Effector CD8-positive, alpha-beta T cell (primary cell): ENCODE measurements at places on chromosomes 2 and 18.

- no peak for DNase-seq
Measured at GRCh38 chr2:17972991-17973390, 94.5 kb downstream of the KCNS3 start.

DNA sequence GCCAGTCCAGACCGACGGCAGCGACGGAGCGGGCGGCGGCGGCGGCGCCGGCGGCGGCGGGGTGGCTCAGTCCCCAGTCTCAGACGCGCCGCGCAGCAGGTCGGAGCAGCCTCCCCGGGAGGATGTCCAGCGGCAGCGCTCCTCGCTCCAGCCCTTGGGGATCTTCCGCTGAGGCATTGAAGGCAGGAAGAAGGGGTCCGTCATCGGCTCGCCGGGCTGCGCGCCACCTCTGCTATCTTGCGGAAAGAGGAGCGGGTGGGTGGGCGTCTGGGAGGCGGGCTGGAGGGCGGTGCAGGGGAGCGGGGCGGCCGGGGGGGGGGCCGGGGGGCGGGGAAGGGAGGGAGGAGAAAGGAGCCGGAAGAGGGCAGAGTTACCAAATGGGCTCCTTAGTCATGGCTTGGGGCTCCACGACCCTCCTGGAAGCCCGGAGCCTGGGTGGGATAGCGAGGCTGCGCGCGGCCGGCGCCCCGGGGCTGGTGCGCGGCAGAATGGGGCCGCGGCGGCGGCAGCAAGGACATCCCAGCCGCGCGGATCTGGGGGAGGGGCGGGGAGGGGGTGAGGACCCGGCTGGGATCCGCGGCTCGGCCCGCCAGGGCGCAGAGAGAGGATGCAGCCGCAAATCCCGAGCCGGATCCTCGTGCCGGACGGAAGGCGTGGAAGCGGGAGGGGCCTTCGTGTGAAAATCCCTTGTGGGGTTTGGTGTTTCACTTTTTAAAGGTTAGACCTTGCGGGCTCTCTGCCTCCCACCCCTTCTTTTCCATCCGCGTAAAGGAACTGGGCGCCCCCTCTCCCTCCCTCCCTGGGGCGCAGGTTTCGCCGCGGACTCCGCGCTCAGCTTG, at the start of gene NETO1:
NETO1 (minus strand) TSS at position 242 of the 839 bp plus-strand sequence. CDS start 696 bp downstream, outside the sequence.
- DNase-seq: no peak

GRCh38 chr2:123502931-123503330, 522.2 kb upstream of the CNTNAP5 start:
- DNase-seq: no peak

- DNase-seq: no peak
Measured at GRCh38 chr18:22348521-22349316, 69.0 kb downstream of the CTAGE1 start.

DNA sequence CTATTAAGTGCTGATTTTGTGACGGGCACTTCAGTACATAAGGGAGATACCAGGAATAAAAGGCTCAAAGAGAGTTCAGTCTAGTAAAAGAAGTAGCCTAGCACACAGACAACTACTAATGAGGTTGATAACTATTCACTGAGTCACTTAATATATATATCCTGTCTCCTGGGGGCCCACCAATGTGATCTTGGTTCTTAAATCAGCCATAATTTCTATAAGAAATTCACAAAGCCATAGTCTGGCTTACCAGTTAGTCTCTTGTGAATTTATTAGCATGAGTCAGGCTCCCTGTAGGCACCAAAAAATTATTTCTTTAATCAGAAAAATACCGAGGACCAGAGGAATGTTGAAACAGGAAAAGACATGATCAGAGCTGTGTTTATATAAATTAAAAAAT, 10.4 kb downstream of the KCNE4 start:
- DNase-seq: no peak

DNA sequence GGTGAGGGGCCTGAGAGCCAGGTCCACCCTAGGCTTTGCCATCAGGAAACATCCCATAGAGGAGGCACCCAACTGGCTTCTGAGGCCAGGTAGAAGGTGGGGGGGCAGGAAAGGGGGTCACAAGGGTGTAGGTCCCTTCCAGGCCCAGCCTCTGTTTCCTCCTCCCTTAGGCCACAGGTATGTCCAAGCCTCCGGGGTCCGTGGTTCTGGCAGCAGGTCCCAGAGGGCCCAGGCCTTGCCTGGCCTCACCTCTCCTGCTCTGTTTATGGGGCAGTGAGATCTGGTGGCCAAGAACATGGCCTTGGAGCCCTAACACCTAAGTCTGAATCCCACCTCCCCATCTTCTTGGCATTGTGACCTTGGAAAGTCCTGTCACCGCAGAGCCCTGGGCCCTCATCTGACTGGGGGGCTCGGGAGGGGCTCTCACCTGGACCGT, 21.6 kb upstream of the GPR17 start:
- no peak for DNase-seq

DNA sequence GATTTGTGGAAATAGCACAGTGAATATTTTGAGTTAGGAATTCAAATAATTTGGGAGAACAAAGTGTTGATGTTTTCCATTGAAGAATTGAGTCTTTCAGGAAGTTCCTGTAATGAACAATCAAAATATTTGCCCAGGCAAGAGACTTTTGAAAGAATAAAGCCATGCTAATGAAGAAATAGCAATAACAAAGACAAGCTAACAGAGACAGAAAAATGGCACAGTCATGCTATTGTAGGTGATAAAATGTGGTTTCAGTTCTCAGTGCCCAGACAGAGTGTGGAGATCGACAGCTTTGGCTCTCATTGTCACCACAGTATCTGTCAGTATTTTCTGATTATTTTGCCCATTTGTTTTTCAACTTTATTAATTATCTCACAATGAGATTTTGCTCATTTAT, 490.8 kb upstream of the PIK3C3 start:
- no peak for DNase-seq

GRCh38 chr2:47039913-47040562, 115.1 kb downstream of the STPG4 start:
- DNase-seq: no peak

GRCh38 chr2:219124381-219125110, 36.1 kb downstream of the NHEJ1 start:
- no peak for DNase-seq

GRCh38 chr2:223725986-223726970, 111.1 kb downstream of the AP1S3 start:
- no peak for DNase-seq

- DNase-seq: no peak
Measured at GRCh38 chr2:232584238-232584637, 33.7 kb downstream of the EIF4E2 start.

DNA sequence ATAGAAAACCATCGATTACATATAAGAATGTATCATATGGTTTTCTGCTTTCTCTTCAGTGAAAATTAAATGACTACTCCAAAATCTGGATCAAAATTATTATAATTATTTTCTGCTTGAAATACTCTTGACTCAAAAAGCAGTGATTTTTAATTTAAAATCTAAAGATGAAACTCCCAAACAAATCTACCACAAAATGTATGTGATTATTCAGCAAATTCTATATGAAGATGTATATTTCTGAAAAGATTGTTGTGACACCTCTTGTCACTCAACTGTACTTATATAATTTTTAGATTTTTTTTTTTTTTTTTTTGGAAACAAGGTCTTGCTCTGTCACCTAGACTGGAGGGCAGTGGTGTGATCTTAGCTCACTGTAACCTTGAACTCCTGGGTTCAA, 98.6 kb downstream of the MTCL1 start:
- no peak for DNase-seq

DNA sequence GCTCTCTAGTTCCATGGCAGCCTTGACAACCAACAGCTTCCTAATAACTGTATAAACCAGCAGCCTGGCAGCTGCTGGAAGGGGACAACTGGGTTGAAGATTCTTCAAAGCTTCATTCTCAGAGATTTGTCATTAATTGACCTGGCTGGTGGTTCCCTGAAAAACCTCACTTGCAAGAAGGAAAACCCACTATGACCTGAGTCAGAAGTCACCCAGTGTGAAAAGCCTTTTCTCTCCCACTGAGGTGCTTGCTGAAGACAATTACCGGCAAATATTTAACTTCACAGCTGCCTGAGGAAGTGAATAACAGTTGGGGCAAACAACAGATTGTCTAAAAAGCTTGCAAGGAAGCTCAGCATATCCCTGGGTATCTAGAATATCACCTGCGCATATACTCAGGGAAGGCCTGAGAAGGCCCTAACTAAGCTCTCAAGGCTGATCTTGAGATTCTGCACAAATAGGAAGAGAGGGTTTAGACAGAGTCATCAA, 49.9 kb downstream of the CRACDL start:
- DNase-seq: no peak

DNA sequence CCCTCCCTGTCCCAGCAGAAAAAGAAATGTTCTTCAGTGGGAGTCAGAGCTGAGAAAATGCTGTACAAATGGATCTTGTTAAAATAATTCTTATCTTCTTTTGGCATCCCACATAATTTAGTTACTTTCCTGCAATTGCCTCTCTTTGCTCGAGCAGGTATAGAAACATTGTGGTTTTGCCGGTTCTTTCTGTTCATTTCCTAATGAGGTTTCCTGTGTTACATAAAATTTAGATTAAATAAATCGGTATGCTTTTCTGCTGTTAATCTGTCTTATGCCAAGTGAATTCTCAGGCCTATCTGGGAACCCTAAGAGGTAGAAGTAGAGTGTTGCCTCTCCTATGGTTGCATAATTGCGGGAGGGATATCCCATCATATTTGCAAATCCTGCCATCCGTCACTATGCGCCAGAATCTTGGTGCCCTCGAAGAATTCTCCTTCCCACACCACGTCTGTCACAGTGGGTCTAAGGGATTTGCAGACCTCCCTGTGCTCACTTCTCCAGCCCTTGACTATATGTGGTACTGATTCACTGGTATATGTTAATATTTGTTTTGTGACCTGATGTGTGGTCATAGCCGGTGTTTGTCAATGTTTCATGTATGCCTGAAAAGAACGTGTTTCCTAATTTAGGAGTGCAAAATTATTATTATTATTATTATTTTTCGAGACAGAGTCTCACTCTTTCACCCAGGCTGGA, 12.2 kb upstream of the HDAC4 start:
- no peak for DNase-seq

DNA sequence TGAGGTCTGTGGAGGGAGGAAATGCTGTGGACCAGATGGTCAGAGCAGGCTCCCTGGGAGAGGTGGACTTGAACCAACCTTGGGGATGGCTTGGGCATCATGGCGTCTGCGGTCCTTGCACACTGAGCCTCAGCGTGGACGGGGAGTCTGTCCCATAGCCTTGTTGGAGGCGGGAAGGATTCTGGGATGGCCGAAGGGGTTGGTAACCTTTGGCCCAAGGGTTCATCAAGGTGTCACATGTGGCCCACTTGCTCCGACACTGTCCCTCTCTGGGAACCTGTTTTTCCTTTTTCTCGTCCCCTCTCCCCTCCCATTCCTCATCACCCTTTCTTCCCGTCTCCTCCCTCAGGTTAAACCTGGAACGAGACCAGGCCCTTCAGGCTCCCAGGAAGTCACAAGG, 66.4 kb downstream of the MAPK4 start:
- DNase-seq: no peak

- DNase-seq: no peak
Measured at GRCh38 chr2:10079266-10079869, 843 bp downstream of the CYS1 start.

GRCh38 chr2:208265371-208265800, 669 bp upstream of the PIKFYVE start:
- peak; percentile 4 for DNase-seq

DNA sequence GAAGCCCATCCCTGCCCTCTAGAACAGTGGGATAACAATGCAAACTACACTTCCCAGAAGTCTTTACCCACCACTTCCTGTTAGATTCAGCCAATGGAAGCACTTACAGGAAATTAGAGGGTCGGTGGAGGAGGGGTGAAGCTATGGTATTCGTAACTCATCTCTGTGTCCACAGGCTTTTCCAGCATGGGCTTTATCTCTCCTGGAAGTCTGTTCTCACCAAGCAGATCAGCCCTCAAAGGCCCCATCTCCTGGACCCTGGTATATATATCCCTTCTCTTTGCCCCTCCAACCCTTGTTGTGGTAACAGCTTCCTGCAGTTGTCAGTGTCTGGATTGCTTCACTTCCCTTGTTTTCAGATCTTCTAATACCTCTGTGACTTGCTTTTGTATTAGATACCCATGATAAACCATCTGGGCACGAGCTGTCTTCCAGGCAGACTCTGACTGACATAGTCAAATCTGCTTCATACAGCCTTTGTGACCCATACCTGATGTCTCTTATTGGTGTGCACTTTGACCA, 475.0 kb upstream of the POU3F3 start:
- DNase-seq: no peak

DNA sequence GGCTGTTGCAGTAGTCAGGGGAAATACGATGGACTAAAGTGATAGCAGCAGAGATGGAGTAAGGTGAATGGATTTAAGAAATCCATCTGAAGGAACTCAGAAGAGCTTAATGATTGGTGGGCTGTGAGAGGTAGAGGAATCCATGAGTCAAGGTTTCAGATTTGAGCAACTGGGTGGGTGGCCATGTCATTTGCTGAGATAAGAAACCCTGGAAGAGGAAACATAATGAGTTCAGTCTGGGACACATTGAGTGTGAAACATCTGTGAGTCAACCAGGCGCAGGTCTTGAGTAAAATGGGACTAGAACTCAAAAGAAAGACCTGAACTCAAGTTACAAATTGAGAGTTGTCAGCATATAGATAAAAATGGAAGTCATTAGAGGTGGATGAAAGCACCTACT, 19.7 kb upstream of the ASNSD1 start:
- DNase-seq: no peak

DNA sequence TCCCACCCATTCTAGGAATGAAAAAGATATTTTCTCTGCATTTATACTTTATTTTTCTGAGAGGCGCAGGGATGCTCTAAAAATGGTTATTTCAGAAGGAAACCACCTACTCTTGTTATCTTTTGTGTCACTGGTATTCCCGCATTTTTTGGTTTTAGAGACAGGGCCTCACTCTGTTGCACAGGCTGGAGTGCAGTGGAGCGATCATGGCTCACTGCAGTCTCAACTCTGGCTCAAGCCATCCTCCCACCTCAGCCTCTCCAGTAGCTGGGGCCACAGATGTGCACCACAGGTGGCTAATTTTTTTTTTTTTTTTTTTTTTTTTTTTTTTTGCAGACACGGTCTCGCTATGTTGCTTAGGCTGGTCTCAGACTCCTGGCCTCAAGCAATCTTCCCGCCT, 135.9 kb downstream of the NCK2 start:
- no peak for DNase-seq

DNA sequence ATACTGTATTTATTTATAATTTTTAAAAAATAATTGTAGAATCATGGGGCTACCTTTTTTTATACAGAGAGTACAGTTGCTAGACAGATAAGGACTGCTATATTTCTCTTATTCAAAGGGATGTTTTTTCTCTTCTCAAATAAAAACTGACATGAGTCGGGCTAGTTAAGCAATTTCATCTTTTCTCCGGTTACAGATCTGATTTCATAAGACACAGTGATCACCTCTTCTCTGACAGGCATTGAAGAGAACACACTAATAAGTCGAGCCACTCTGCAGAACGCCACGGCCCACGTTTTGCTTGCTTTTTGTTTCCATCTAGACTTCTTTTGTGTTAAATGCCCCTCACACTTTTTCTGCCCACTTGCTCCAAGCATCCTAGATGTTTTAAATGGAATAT, 85.4 kb downstream of the HNRNPLL start:
- no peak for DNase-seq
